HepG2 (cell line): ENCODE measurements at places on chromosomes 11 and 22. TPM values are rescaled to one million over a fixed set of nuclear protein-coding genes. Genes with fewer than 3 reads are reported as not detected.

The TMEM151A gene
- 0.10 and 0.18 TPM in 2 replicates for total RNA-seq

The OR10A2 gene
- total RNA-seq, result not detected in 2 replicates

The KCNQ1OT1 gene
- total RNA-seq, result 2.5 and 18.9 TPM in 2 replicates

The OR2AG2 gene
- total RNA-seq, result not detected in 2 replicates

The ZFPL1 gene
- total RNA-seq, result 27.6 and 32.2 TPM in 2 replicates

The OR2D2 gene
- total RNA-seq, result not detected in 2 replicates

The FGF4 gene
- not detected in 2 replicates for total RNA-seq

The ANO1 gene
- total RNA-seq, result not detected in 2 replicates

The SCYL1 gene
- total RNA-seq, result 61.7 and 65.9 TPM in 2 replicates

The TSSK2 gene
- total RNA-seq, result not detected in 2 replicates

The CSTF3 gene
- total RNA-seq, result 43.6 and 53.0 TPM in 2 replicates

The TSGA10IP gene
- not detected in 2 replicates for total RNA-seq

The SMIM38 gene
- total RNA-seq, result 0.40 TPM in 1 of 2 replicates, not detected in the other

The SAMM50 gene
- total RNA-seq, result 63.4 and 95.8 TPM in 2 replicates

The ISX gene
- total RNA-seq, result 1.8 and 3.0 TPM in 2 replicates

The C22orf42 gene
- not detected in 2 replicates for total RNA-seq

The DDIAS gene
- total RNA-seq, result 13.0 and 23.5 TPM in 2 replicates

The FAM89B gene
- total RNA-seq, result 3.6 and 5.7 TPM in 2 replicates

The MS4A3 gene
- not detected in 2 replicates for total RNA-seq

The C1QTNF5 gene
- 0.77 and 1.2 TPM in 2 replicates for total RNA-seq

The ADAMTS15 gene
- total RNA-seq, result 0.02 TPM in 1 of 2 replicates, not detected in the other

The NNMT gene
- total RNA-seq, result not detected in 2 replicates

The BAIAP2L2 gene
- total RNA-seq, result 3.0 and 4.4 TPM in 2 replicates

The OR52E8 gene
- not detected in 2 replicates for total RNA-seq

The DSCAML1 gene
- 0.14 and 0.29 TPM in 2 replicates for total RNA-seq

The C22orf15 gene
- not detected in 2 replicates for total RNA-seq

The SLC22A6 gene
- not detected in 2 replicates for total RNA-seq

The CLNS1A gene
- 219 and 267 TPM in 2 replicates for total RNA-seq

The RASGRP2 gene
- total RNA-seq, result not detected in 2 replicates
